Lung microvascular endothelial cell (primary cell): ENCODE measurements at places on chromosomes 12 and 14.

DNA sequence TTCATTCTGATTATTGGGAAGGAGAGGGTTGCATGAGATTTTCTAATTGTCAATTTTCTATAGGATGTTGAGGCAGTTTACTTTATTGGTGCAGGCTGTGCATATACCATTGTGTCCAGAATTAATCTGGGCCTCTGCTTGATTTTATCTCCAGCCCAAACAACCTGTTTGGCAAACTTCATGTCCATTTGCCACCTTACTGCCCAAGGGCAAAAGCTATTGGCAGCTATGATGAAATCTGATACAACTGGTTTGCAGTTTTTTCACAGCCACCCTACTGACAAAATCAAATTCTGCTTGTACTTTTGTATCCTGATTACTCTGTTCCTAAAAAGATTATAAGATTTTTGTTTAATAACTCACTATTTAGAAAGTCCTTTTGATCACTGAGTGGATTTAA, 789.2 kb upstream of the FBXO33 start:
- DNase-seq = no peak

- no peak for DNase-seq
These were observed 6.6 kb downstream of the PDE6H start for GRCh38 chr12:14979468-14979867.

DNA sequence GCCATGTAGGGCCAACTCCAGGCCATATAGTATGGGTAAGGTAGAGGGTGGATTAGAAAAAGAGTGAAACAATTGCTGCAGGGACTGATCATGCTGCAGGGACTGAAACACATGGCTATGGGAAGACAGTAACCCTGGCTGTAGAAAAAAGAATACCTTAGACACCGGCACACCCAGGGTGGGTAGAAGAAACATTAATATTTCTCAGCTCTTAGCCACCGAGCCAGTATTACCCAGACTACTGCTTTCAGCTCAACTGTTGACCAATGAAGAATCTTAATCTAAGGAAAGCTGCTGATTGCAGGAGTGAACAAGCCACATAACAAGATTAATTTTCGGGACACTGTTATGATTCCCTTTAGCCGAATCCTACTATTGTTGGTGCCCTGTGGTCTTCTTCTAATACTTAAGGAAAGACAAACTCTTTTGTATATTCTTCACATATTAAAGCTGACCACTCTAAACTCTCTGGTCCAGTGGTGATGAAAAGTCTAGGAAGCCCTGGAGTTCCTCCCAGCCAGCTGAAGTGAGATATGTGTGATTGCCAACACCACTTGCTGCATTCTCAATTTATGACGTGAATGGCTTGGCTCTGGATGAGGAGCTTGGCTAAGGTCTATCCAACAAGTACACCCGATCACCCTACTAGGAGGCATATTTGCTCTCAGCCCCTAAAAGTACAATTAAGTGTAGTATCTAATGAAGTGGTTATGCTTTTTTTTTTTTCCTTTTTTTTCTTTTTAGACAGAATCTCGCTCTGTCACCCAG, 69.2 kb downstream of the NOVA1 start:
- DNase-seq = no peak

DNA sequence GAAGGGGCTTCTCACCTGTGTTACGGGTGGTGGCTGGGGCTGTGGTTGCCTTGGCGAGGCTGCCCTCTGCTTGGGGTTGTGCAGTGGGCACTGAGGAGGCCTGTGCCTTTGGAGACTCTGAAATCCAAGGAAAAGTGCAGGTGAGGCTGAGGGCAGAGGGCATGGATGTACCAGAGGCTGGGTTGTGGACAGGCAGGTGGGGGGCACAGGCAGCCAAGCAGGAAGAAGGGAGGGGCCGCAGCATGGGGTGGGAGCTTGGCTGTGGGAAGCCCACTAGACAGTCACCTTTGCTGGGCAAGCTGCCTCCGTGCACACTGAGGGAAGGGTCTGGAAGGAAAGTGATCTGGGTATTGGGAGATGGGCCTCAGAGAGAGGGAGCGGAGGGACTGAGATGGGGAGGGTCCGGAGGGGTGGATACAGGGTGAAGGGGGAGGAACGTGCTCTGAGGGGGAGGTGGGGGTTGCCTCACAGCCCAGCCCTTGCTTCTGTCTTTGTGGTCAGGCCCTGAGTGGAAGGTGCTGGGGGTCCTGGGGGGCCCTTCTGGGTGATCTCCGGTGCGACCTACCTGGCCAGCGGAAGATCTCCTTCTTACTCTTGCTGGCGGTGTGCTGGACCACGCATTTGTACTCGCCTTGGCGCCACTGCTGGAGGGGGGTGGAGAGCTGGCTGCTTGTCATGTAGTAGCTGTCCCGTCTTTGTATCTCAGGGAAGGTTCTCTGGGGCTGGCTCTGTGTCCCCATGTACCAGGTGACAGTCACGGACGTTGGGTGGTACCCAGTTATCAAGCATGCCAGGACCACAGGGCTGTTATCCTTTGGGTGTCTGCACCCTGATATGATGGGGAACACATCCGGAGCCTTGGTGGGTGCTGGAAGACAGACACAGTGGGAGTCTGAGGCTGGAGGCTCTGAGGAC, 318.7 kb downstream of the TMEM121 start:
- DNase-seq = no peak

- DNase-seq = no peak
These were observed 21.1 kb upstream of the PGF start for GRCh38 chr14:74976264-74977113.

DNA sequence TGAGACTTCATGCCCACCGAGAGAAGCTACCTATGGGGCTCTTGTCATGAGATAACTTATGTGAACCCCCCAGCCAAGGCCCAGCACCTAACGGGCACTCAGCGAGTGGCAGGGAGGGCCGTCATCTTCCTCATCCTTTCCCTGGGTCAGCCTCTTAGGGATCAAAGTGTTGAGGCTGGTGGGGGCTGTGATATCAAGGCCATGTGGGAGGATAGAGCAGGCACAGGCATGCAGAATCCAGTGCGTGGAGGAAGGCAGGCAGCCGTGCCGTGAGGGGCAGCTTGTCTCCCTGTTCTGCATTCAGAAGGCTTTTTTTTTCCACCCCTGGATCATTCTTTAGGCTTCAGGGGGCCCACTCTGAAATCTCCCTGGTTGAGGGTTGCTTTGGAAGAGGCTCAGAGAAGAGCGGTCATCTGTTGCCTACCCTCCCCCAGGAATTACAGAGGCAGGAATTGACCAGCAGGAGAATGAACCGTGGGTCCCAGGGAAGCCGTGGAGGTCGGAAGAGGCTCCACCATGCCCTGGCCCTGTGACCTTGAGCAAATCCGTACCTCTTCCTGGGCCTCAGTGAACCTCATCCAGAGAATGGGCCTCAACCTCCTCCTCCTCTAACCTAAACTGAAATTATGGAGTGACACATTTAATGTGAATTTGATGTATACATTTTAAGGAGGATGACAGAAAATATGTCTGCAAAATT, 62.8 kb downstream of the BEGAIN start:
- no peak for DNase-seq

GRCh38 chr14:33404964-33405574, 466.4 kb downstream of the NPAS3 start:
- DNase-seq = no peak

GRCh38 chr14:75088566-75089373, 19.3 kb downstream of the ZC2HC1C start:
- DNase-seq = peak; percentile 79

DNA sequence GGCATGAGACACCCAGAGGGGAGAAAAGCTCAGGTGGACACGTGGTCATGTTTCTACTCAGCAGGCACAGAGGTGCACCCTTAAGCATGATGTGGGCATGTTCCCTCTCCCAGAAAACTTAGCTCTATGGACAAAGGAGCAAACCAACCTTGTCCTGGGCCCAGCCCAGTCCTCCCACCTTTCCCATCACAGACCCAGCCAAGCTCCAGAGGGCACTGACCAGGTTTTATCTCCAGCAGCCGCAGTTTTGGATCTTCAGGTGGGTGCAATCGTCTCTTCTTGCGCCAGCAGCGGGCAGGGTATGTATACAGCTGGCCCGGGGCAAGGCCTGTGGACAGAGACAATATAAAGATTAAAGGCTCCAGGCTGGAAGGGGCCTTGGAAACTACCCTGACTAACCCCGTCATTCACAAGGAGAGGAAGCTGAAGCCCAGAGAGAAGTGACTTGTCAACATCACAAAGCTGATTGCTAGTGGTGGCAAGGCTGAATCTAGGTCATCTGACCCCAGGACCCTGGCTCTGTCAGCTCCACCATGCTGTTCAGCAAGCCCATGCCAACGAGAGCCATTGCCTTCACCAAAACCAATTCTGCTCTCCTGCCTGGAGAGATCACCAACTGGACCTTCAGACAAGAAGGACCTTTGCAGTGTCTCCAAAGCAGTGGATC, 140.7 kb downstream of the DPF3 start:
- DNase-seq = no peak

DNA sequence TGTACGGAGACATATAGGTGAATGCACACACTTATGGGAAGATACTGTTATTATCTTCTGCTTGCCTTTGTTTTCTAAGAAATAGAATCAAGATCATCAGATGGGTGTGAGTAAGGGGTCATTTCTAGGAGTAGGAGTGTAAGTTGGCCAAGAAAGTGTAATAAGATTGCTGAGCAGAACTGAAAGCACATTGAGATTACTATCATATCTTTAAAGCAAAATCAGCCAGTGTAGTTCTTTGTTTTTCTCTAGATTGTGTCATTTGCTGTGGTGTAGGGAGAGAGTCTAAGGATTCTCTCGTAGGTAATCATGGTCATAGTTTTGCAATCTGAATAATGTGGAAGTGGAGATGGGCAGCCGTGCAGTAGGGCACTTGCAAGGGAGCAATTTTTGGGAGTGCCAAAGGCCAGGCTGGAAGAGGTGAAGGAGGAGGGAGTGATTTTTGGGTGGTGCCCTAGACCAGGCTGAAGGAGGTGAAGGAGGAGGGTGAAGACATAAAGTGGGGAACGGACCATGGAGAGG, 131.6 kb downstream of the RGS6 start:
- no peak for DNase-seq

DNA sequence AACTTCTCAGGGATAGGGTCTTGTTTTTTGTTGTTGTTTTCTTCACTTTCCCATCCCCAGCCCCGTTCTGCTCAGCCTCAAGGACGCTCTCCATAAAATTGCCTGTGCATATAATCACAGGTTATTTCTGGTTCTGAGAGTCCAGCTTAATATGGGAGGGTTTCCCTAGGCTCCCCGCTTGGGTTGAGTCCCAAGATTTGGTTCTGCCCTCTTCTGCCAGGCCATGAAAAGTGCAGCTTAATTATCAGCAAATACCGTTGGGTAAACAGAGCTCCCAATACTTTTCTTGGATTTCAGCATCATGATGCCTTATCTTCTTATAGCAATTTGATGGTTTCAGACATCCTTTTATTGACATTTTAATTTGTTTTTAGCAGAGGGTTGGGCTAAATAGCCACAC, 75.6 kb downstream of the GRIN2B start:
- DNase-seq = no peak

- no peak for DNase-seq
These were observed 31.5 kb downstream of the PHETA1 start for GRCh38 chr12:111337371-111337770.

DNA sequence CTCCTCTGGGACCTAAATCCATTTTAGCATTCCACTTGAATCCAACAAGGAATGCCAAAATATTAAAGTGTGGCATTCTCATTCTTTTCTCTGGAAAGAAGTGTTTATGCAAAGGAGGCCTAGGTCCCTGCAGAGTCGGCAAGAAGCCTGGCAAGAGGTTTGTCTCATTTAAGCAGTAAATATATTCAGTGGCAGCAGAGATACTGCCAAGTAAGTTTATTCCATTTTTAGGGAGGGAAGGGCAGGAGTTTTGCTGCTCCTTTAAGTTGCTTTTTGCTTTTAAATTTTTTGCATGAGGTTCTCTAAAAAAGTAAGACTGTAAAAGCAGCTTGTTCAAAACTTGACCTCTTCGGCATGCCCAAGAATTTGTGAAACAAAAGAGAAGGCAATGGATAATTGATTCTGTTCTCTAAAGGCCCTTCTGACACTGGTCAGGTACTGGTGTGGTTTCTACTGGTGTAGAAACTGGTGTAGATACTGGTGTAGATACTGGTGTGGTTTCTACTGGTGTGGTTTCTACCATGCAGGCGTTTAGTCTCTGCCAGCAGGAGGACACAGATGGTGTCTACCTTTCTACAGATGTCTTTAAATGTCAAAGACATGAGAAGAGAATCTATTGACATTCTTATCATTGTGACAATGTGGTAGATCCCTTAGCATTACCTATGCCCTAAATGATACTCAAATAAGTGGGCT, 107.3 kb downstream of the SAMD4A start:
- no peak for DNase-seq

- DNase-seq = no peak
These were observed 103.0 kb downstream of the PUS7L start for GRCh38 chr12:43655586-43655985.

- DNase-seq = no peak
These were observed 13.2 kb upstream of the COCH start for GRCh38 chr14:30861200-30861599.

GRCh38 chr14:102668291-102668873, 75.9 kb downstream of the RCOR1 start:
- no peak for DNase-seq

GRCh38 chr14:33567023-33567728, 383.7 kb downstream of the EGLN3 start:
- DNase-seq = no peak

GRCh38 chr14:102872020-102872419, 50.4 kb upstream of the AMN start:
- DNase-seq = no peak

GRCh38 chr14:101912841-101913240, 51.5 kb upstream of the DYNC1H1 start:
- no peak for DNase-seq

DNA sequence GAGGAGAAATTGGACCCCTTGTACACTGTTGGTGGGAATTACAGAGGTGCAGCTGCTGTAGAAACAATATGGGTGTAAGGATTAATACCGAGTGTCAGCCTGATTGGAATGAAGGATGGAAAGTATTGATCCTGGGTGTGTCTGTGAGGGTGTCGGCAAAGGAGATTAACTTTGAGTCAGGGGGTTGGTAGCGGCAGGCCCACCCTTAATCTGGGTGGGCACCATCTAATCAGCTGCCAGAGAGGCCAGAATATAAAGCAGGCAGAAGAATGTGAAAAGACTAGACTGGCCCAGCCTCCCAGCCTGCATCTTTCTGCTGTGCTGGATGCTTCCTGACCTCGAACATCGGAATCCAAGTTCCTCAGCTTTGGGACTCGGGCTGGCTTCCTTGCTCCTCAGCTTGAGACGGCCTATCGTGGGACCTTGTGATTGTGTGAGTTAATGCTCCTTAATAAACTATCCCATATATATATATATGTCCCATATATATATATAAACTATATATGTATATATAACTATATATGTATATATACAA, 38.4 kb upstream of the PPP2R5C start:
- no peak for DNase-seq

DNA sequence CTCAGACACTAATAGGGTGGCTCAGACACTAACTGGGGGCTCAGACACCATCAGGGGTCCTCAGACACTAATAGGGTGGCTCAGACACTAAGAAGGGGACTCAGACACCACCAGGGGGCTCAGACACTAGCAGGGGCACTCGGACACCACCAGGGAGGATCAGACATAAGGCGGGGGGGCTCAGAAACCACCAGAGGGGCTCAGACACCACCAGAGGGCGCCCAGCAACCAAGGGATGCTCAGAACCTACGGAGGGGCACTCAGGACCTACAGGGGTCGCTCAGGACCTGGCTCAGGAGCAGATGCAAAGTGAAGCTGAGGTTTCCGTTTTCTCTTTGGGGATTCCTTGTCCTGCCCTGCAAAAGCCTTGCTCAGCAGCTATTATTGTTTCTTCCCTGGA, 448.5 kb downstream of the TMEM121 start:
- DNase-seq = no peak
